Lung (tissue), 17 donors: ENCODE measurements at places on chromosomes 3 and 15. TPM values are rescaled to one million over a fixed set of nuclear protein-coding genes. Genes with fewer than 3 reads are reported as not detected.

DNA sequence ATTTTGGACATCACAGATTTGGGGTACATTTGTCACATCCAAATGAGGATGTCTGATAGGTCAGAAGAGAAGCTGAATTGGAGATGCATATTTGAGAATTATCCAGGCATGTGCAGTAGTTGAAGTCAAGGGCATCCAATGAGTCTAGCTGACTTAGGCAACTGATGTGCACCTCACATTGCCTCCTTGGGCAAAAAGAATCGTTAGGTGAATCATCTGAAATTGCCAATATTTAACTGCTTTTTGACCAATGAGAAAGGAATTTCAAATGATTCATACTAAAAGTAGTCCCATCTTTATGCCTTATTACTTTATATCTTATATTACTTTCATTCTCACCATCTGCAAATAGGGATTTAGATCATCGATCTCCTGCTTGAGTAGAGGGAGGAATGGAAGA lies 117.7 kb downstream of the CD47 start:
- H3K27ac ChIP-seq = no peak overlapping the region
- no peak for DNase-seq
- H3K36me3 ChIP-seq = no peaks in the 10 kb centered on the region
- no peaks in the 10 kb centered on the region for H3K27me3 ChIP-seq
- H3K4me3 ChIP-seq = no peak overlapping the region
- H3K4me1 ChIP-seq = peaks cover 5% of the 10 kb centered on the region

DNA sequence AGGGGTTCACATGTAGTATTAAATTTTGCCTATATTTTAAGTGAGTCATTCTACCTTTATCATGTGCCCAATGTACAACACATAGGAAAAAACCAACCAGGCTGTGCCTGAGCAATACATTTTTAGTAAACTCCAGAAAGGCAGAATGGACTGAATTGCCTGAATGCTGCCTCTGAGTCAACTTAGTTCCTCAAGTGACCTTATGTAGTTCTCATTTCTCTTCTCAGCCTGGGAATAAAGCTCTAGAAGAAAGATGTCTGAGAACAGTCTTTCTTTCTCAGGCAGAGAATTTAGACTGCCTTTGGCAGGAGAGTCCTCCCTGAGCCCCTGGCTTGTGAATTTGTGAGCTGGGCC lies 13.0 kb downstream of the ST3GAL6 start:
- H3K4me3 ChIP-seq = no peak overlapping the region
- no peak overlapping the region for H3K27ac ChIP-seq
- H3K4me1 ChIP-seq = peaks cover 3% of the 10 kb centered on the region
- H3K36me3 ChIP-seq = no peaks in the 10 kb centered on the region
- no peak for DNase-seq

DNA sequence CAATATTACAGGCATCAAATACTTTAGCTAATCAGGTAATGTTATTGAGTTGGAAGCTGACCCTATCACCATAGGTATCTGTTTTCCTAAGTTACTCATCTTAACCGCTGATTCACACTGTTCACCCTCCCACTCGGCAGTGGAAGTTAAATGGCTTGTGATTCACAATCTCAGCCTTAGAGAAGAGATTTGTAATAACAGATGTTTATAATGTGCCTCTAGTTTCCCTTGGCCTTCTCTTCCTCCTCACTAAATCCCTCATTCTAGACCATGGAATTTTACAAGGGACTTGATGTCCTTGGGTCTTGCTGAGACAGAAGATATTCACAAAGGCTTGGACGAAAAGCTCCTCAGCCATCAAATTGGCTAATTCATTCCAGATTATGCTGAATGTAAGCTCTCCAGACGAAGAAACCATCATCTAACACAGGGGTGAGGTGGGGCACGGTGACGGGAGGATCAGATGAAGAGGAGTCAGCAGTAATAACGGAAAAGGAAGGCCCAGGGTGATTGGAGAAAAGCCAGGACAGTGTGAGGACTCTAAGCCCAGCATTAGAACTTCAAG lies 931.7 kb downstream of the MCTP2 start:
- no peaks in the 10 kb centered on the region for H3K36me3 ChIP-seq
- H3K27me3 ChIP-seq = no peaks in the 10 kb centered on the region
- no peak for DNase-seq
- no peak overlapping the region for H3K4me3 ChIP-seq
- no peaks in the 10 kb centered on the region for H3K4me1 ChIP-seq

DNA sequence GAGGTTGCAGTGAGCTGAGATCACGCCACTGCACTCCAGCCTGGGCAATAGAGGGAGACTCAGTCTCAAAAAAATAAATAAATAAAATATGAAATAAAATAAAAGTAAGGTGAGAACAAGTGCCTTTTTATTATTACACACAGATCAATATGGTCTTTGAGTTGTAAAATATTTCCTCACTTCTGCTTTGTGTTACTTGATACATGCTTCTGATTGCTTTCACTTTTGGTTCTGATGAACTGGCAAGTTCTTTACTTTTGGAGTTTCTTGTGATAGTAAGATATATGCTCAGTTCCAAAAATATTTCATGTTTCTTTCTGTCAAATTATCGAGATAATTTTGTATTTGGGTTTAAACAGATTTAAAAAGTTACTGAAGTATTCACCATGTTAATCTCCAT lies 16.6 kb upstream of the GYG1 start:
- no peak overlapping the region for H3K27ac ChIP-seq
- no peak overlapping the region for H3K4me3 ChIP-seq
- H3K27me3 ChIP-seq = no peaks in the 10 kb centered on the region
- peaks cover 14% of the 10 kb centered on the region for H3K4me1 ChIP-seq

DNA sequence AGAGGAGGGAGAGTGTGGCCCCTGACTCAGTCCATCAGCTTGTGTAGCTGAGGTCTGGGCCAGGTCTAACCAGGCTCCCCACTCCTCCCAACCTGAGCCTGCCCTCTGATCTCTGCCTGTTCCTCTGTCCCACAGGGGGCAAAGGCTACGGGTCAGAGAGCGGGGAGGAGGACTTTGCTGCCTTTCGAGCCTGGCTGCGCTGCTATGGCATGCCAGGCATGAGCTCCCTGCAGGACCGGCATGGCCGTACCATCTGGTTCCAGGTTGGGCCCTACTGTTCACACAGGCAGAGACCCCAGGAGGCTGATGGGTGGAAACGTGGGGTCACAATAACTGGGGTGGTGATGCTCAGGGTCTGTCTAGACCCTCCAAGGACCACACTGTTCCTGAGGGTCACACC lies 6.8 kb downstream of the NEIL1 start:
- H3K4me3 ChIP-seq = no peak overlapping the region
- H3K4me1 ChIP-seq = no peaks in the 10 kb centered on the region
- no peaks in the 10 kb centered on the region for H3K36me3 ChIP-seq
- DNase-seq = no peak

GRCh38 chr3:24315971-24316370 lies 178.7 kb downstream of the THRB start:
- no peak overlapping the region for H3K4me3 ChIP-seq
- no peaks in the 10 kb centered on the region for H3K4me1 ChIP-seq
- no peak for DNase-seq
- H3K36me3 ChIP-seq = peaks cover 15% of the 10 kb centered on the region
- no peaks in the 10 kb centered on the region for H3K27me3 ChIP-seq
- H3K27ac ChIP-seq = no peak overlapping the region

DNA sequence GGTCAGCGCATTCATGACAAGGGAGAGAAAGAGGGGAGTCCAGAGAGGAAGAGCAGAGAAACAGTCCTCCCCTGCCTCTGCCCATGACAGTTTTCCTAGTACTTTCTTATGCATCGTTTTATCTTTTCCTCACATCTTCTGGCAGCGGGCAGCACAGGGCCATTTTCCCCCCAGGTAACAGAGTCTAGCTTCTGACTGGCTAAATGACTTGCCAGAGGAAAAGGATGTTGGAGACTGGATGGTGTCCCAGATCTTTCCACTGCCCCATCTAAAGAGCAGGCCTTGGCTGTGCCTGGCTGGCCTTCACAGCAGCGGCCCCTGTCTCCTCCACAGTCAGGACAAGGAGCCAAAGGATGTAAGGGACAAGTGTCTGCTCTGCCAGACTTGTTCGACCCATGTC lies 59.3 kb downstream of the CTDSPL start:
- H3K27ac ChIP-seq = no peak overlapping the region
- no peak for DNase-seq
- H3K4me1 ChIP-seq = peaks cover 24% of the 10 kb centered on the region
- no peak overlapping the region for H3K4me3 ChIP-seq

- no peak overlapping the region for H3K4me3 ChIP-seq
- H3K36me3 ChIP-seq = no peaks in the 10 kb centered on the region
- no peak overlapping the region for H3K27ac ChIP-seq
- no peak for DNase-seq
- H3K4me1 ChIP-seq = no peaks in the 10 kb centered on the region
Measured at GRCh38 chr15:62187425-62187824, 22.3 kb upstream of the C2CD4B start.

GRCh38 chr3:128324911-128325592 lies 141.6 kb downstream of the DNAJB8 start:
- H3K4me3 ChIP-seq = no peak overlapping the region
- no peak overlapping the region for H3K27ac ChIP-seq
- H3K36me3 ChIP-seq = no peaks in the 10 kb centered on the region

DNA sequence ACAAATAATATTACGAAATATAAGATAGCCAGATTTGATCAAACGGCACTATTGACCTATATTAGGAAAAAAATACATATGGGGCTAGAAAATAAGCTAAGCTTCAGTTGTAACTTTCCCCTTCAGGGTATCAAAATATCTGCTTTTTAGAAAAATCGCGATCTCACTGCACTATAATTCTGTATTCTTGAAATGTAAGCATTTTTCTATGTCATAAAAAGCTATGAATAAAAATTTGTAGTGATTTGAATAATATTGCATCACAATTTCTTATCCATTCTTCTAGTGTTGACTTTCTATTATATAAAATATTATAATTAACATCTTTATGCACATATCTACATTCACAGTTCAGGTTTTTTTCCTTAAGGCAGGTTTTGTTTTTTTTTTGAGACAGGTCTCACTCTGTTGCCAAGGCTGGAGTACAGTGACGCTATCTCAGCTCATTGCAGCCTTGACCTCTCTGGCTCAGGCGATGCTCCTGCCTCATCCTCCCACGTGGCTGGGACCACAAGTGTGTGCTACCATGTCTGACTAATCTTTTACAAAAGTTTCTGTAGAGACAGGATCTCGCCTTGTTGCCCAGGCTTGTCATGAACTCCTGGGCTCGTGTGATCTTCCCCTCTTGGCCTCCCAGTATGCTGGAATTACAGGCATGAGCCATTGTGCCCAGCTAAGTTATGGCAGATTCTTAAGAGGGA lies 21.6 kb downstream of the EMC4 start:
- no peaks in the 10 kb centered on the region for H3K27me3 ChIP-seq
- H3K36me3 ChIP-seq = peaks cover 15% of the 10 kb centered on the region
- no peaks in the 10 kb centered on the region for H3K4me1 ChIP-seq
- no peak for DNase-seq
- no peak overlapping the region for H3K27ac ChIP-seq
- no peak overlapping the region for H3K4me3 ChIP-seq

GRCh38 chr15:95664450-95664849 lies 666.0 kb upstream of the NR2F2 start:
- peak; percentile 73 for DNase-seq
- no peak overlapping the region for H3K27ac ChIP-seq
- H3K4me3 ChIP-seq = no peak overlapping the region
- H3K36me3 ChIP-seq = no peaks in the 10 kb centered on the region

DNA sequence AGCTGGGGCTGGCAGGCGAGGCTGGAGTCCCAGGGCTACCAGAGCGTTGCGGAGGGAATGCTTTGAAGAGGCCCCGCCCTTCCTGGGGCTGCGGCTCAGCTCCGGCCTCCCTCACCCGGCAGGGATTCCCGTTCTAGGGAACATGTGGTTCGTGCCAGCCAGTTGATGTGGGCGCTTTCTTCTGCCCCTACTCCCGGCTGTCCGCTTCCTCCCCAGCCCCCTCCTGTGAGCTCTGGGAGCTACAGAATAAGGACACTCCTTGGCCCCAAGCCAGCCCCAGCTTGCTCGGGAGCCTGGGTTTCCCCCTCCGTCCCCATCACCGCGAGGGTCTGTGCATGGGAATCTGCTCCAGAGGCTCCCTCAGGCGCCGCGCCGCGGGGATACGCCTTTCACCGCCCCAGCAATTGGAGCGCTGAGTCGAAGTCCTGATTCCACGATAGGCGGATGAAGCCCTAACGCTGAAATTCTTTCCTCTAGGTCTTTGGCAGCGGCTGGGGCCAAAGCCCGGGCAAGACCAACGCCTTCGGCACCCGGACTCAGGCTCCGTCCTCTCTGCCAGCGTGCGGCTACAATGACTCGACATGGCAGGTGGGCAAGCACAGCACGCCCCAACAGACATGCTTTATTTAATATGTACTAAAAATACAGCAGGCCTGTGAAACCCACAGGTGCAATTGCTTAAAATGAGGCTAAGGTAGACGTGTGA lies 69.5 kb downstream of the KLF15 start:
- H3K27me3 ChIP-seq = no peaks in the 10 kb centered on the region
- peak; percentile 86 for DNase-seq
- H3K27ac ChIP-seq = peak overlapping the region; percentile 88
- H3K36me3 ChIP-seq = no peaks in the 10 kb centered on the region

DNA sequence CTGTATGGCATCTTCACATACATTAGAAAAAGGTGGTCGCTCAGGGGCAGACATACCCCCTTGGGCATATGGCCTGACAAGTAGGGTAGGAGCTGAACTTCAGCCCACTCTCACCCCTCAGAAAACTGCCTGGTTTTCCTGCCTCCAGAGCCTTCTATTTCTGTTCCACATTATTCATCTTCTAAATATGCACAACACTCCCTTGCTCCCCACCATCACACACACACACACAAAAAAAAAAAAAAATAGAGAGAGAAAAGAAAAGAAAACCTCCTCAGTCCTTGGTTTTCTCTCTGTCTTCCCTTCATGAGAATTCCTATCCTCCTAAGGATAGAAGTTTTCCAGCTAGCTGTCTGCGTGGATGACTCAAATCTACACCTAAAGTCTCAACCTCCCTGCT lies 5.6 kb upstream of the ROPN1 start:
- no peaks in the 10 kb centered on the region for H3K27me3 ChIP-seq
- no peak overlapping the region for H3K27ac ChIP-seq
- no peaks in the 10 kb centered on the region for H3K36me3 ChIP-seq
- no peaks in the 10 kb centered on the region for H3K4me1 ChIP-seq

- H3K4me1 ChIP-seq = peaks cover 30% of the 10 kb centered on the region
- H3K27me3 ChIP-seq = peaks cover 2% of the 10 kb centered on the region
- DNase-seq = peak; percentile 58
Measured at GRCh38 chr15:71115567-71116351, 488 bp downstream of the THSD4 start.

DNA sequence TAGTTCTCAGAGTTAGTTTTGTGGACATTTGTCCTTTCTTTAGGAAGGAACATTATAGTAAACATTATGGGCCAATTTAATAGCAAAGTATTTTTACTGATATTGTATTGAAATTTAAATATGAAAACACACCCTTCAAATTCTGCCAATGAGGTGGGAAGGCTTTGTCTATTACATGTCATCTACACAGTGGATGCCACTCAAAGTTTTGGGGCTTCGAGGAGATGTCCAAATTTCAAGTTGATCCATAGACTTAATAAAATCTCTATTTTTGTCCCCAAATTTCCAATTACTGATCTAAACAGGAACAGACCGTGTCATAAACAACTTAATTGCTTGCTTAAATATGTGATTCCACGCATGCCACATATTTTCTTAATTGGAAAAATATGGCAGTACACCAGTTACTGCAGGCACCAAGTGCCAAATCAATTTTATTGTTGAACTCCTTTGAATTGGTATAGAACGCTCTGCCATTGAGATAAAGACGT lies 1.7 kb downstream of the SHOX2 start:
- no peaks in the 10 kb centered on the region for H3K36me3 ChIP-seq
- H3K27me3 ChIP-seq = no peaks in the 10 kb centered on the region
- no peak overlapping the region for H3K27ac ChIP-seq

The GOLGA6L10 gene
- total RNA-seq = 7.0 TPM

The ALDH1L1 gene
- 9.0 TPM for total RNA-seq

The GHRL gene
- total RNA-seq = 7.6 TPM

The USP13 gene
- total RNA-seq = 14.9 TPM

The AP3B2 gene
- 2.2 TPM for total RNA-seq
